ENCODE measurements at places on chromosomes 4 and X. TPM values are rescaled to one million over a fixed set of nuclear protein-coding genes. Genes with fewer than 3 reads are reported as not detected.

DNA sequence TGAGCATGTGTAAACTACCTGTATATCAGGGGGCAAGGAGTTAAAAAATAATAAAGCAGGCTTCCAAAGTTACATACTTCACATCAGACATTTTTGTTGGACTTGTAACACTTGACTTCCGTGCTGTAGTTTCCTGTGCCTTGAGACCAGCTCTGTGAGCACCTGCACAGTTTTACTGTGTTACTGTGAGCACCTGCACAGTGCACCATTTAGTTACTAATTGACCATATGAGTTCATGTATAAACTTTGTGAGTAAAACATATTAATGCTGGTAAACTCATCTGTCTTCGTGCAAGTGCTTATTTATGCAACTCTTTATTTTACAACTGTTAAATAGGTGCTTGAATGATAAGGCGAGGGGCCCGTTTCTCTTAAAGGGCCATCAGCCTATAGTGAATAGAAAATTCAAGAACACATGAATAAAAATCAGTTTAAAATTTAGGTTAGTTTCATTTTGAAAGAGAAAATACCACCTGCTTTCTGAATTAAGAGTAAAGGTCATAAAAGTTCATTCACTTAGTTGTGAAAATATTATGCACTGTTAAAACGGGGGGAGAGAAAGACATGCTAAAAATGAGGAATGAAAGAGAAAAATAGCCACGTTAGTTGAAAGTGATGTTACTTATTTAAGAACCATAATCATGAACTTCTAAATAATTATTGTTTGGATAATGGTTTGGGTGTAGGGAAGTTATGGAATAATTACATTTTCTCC, 42.4 kb downstream of the USP9X start:
- peak; percentile 16 for DNase-seq

DNA sequence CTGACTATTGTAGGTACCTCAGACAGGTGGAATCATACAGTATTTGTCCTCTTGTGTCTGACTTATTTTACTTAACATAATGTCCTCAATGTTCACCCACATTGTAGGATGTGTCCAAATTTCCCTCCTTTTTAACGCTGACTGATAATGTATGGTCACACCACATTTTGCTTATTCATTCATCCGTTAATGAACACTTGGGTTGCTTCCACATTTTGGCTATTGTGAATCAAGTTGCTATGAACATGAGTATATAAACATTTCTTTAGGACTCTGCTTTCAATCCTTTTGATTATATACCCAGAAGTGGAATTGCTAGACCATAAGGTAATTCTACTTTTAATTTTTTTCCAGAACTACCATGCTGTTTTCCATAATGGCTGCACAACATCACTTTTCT, 87.0 kb upstream of the NDP start:
- DNase-seq, result no peak

NEUROG2 gene
- total RNA-seq, result not detected

GPAT3 gene
- total RNA-seq, result 1.8 TPM

DNA sequence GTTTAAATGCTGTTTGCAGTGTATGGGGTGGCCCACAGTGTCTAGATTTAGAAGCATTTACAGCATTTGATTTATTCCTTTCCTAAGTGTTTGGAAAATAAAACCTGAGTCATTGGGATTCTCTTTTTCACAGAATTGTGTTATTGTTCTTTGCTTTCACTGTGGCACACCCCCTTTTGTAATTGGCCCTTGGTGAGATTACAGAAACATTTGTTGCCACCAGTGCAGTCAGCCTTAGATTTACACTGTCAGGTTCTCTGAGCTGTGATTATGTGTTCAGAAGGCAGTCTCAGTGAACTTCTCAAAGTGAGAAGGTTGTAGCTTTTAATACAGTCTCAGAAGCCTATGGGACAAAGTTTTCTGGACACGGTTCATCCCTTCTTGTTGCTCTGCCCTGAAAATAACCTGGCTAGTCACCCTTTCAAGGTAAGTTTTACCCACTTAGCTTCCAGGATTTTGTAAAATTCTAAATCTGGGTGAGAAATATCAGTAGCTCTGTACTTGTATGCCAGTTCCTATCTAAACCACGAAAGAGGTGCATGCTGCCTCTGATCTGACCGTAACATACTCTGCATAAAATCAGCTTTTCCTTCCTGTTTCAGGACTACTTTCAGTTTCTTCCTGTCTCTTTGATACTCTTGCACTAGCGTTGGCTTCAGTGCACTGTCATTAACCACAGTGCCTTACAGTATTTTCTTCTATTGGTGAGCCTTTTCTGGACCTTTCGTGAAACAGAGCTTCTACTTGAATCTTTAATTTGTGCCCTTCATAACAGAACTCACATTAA, 12.6 kb downstream of the RUFY3 start:
- no peak for DNase-seq

DNA sequence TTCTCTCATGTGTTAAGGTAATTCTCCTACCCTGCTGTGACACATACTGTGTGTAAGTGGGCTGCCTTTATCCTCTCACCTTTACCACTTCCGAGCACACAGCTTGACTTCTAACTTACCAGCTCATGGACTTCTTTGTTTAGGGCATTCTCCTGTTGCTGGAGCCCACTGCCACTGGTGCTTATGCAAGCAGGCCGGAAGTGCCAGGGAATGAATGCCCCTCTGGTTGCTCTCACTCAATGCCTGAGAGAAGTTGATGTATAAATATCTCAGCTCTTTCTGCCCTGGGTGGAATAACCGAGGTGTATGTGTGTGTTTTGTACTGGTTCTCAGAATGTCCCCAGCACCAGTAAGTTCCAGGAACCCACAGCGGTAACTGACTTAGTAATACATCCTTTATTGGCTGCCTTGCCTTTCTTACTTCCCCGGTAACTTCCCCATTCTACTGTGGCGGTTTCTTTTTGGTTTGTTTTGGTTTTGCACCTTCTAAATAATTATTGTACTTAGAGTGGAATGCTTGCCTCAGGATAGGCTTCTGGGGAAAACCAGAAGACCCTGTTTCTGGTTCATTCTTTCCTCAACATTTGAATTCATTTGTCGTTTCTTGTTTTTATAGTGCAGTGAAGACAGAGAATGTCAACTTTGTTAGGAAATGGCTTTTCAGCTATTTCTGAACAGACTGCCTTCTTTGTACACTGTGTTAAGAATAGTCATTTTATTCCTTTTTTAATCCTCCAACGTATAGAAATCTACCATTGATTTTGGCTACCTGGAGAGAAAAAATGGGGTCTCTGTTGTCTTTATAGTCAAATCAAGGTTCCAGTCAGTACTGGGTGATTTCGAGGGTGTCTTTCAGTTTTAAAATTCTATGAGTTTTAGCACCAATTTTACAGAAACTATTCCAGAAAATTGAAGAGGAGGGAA, 45.4 kb downstream of the CXorf58 start:
- peak; percentile 6 for DNase-seq

XG gene
- total RNA-seq, result 0.26 TPM

GRCh38 chr4:14771504-14772175, 230.6 kb upstream of the CPEB2 start:
- DNase-seq, result no peak

- no peak for DNase-seq
These were observed 179.4 kb downstream of the FBXW7 start for GRCh38 chr4:152356428-152357034.

DNA sequence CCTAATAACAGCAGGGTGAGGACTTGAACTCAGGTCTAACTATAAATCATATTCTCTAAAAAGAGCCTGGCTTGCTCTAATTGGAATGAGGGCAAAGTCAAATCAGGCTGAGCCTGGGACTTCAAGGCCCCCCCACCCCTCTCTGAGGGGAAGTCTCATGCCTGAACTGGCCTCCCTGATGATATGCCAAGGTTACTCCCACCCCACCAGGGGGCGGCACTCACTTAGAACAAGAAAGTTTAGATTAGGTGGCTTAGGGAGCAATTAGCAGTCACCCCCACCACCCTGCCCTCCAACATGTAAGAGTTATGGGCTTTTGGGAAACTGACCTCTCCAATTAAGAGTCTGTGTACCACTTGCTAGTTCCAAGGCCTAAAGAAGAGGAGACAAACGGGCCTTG, 2.7 kb downstream of the FOXO4 start:
- peak; percentile 55 for DNase-seq

ZCCHC18 gene
- 2.6 TPM for total RNA-seq

DRP2 gene
- not detected for total RNA-seq

- no peak for DNase-seq
These were observed 47.6 kb downstream of the CCNG2 start for GRCh38 chr4:77204621-77205020.

SLC16A2 gene
- total RNA-seq, result 7.3 TPM

DNA sequence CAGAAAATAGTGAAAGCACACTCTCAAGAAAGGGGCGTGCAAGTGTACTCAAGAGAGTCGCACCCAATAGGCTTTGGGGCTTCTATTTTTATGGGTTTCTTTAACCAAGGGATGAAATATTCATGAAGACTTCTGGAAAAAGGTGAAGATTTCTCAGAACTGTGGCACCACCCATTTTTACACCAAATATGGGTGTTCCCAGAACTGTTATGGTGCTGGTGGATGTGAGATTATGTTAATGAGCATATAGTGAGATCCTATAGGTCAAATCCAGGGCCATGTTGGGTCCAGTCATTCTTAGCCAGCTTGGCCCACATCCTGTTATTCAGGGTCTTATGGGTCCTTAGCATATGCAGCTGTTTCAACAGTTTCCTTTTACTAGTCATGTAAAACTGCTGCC, 61.0 kb upstream of the SMIM10 start:
- no peak for DNase-seq

DNA sequence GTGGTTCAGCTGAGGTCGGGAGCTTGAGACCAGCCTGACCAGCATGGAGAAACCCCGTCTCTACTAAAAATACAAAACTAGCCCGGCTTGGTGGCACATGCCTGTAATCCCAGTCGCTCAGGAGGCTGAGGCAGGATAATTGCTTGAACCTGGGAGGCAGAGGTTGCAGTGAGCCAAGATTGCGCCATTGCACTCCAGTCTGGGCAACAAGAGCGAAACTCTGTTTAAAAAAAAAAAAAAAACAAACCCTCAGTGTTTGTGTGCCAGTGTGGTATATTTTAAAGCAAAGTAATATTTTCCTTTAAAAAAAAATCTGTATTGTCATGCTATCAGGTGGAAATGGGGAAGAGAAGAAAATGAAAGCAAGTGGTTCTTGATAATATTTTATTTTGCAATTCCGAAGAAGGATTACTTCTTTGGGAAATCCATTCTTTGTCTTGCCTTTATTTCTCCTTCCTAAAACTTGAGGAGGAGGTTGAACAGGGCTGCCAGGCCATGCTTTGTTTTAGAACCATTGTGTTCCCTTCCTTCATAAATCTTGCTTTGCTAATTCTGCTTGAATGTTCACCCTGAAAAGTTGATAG, 14.4 kb downstream of the ALG13 start:
- DNase-seq, result no peak

DNA sequence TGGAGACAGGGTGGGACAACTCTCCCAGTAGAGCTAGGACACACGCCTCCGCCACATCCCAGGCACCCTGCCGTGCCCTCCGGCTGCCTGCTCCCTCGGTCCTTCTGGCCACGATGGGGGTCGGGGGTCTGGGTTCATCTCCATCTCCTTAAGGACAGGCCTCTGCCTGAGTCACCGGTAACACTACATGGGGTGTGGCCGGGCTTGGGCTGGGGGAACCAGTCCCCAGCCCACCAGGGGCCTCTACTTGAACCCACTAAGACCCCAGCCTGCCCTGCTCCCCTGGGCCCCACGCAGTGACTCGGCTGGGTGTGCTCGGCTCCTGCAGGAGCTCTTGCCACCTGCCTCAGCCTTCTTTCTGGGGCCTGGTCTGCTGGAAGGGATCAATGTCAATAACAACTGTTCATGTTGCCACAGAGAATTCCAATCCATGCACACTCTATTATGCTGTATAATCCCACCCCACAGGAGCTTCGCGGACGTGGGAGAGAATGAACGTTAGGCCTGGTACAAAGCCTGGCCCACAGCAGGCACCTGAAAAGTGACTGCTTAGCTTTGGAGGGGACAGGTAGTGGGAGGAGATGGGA, 177.7 kb upstream of the PSAPL1 start:
- no peak for DNase-seq

MRFAP1 gene
- 97.9 TPM for total RNA-seq

- no peak for DNase-seq
These were observed 16.8 kb downstream of the MEPE start for GRCh38 chr4:87849612-87850011.
